ENCODE measurements at places on chromosomes 13 and 19.

DNA sequence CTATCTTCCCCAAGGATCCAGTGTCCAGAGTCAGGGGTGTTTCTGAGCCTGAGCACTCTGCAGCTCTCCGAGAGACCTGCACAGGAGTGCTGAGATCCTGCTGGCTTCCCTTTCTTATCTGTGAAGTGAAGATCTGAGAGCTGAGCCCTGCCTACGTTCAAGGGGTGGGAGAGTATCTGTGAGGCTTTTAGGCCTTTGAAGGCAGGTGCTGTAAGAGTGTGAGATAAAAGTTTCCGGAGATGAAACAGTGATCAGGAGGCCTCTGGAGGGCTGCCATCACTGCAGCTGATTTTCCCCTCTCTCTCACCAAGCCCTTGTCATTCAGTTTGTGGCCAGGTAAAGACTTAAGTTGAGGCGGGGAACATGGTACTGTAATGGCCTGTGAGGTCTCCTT is 83.1 kb downstream of the AKAP11 start:
- no peak for DNase-seq

GRCh38 chr19:39670998-39671397 is 15.3 kb downstream of the LGALS16 start:
- DNase-seq: no peak

DNA sequence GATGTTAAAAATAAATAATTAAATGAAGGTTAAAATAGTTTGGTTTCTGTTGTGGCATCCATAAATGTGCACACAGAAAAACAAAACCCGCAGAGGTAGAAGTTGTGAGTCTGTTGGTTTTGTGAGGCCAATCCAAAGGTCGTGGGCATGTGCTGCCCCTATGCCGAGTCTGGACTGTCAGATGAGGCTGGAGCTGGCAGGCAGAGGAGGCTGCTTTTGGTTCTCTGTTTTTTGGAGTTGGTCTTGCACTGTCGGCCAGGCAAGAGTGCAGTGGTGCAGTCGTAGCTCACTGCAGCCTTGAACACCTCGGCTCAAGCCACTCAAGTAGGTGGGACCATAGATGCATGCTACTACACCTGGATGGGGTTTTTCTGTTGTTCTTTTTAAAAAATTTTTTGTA is 43.7 kb downstream of the TSSK6 start:
- no peak for DNase-seq

GRCh38 chr13:114118086-114118485 is 14.3 kb downstream of the RASA3 start:
- DNase-seq: no peak

DNA sequence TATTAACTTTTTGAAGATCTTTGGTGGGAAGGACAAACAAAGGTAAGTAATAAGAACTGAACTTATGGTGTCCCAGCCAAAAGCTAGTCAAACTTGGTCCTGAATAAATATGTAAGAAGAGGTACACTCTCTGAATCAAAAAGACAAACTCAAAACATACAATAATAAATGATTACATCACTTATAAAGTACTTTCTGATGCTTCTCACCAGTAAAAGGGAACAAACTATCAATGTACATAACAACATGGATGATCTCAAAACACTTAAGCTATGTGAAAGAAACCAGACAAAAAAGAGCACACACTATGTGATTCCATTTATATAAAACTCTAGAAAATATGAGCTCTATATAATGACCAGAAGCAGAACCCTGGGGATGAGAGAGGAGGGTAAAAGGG is 138.3 kb downstream of the VWA8 start:
- no peak for DNase-seq

DNA sequence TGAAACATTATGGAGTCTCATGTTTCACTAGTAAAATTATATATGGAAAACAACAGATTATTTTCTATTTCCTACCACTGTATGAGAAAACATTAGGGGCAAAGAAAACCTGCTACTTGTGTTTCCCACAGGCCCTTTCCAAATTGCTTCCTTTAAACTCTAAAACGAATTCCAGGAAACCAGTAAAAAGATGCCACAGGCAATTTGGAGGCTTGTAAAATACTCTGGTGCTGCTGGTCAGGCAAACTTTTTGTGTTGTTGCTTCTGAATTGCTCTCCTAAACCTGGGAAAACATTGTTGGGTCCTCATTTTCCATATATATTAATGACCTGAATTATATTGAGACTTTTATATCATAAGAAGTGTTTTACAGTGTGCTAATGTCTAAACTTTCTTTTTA is 141.5 kb downstream of the TDRD3 start:
- no peak for DNase-seq

DNA sequence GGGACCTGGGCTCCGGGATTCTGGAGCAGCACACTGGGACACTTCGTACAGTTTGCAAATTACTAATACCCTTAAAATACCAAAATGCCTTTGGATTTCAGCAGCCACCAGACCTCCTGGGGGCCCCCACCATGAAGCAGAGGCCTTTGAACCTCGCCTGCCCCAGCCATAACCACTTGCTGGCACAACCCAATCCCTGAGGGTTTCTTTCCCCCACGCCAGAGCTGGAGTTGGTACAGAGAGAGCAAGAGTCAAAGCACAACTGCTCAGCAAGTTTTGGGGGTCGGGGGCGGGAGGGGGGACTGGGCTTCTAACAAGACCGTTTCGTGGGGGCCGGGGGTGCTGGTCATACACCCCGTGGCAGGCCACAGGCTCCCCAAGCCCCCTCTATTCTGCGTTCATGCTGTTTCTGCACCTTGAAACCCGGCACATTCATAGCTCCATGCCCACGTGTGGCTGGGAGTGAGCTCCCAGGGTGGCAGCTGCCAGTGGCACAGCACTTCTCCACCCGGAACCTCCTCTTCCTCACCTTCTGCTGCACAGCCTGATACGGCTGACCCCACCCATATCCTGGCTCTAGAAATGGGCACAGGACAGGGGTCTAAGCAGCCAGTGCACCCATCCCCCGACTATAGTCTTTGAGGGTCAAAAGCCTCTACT is 17.1 kb downstream of the PLEKHF1 start:
- DNase-seq: no peak

GRCh38 chr19:37074819-37075362 is 3.3 kb upstream of the ZNF420 start:
- DNase-seq: no peak

- no peak for DNase-seq
Observed at GRCh38 chr13:110232142-110232541, 74.8 kb downstream of the COL4A1 start.

DNA sequence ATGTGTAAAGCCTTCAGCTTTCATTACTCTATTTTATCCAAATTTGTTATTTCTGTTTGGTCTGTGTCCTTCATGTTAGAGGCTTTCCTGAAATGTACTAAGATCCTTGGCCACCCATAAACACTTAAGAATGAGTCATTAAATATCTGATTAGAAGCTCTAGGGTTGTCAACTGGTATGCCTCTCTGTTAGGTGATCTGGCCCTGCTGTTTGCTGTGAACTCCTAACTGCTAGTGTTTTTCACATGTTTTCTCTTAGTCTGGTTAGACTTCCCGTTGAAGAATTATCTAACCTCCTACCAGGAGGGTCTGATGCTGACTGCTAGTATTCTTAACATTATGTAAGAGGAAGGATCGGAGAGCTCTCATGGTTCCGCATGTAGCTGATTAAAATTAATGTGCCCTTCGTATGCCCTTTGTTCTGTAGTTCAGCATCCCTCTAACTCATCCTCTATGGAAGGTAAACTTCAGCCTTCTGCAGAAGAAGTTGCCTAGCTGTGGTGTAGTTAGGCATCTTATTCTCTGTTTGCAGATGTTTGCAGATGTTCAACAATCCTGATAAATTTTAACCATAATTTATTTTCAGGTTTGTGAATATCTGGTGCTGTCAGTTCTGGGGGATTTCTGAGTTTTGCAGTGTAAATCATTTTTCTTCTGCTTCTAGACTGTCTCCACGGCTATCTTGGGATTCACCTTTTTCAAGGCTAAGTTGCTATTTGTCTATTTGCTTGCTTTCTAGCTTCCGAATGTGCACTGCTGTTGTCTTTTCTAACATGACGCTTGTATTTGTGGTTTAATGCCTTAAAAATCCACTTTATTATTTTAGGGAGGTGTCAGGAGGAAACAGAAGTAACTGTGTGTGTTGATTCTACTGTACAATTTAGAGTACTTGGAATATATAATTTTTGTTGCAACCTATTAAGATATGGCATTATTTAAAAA is 207.2 kb upstream of the SPRY2 start:
- no peak for DNase-seq

DNA sequence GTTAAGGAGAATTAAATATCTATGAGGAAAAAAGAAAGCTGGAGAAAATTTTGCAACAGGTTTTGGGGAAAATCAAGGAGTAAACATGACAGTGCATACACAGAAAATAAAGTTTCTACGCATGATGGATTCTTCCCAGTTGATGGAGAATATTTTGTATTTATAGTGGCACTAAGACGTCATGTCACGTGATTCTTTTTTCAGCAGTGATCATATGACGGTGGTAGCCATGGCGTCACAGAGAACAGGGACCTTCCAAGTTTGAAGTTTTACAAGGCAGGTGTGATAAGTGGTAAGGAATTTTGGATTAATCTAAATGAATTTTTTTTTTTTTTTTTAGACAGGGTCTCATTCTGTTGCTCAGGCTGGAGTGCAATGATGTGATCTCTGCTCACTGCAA is 8.5 kb downstream of the MBD3L1 start:
- DNase-seq: no peak

GRCh38 chr13:109840201-109840892 is 54.0 kb upstream of the IRS2 start:
- peak; percentile 61 for DNase-seq

GRCh38 chr19:29120466-29120865 is 92.5 kb downstream of the UQCRFS1 start:
- DNase-seq: no peak

- DNase-seq: no peak
Observed at GRCh38 chr13:43284162-43284561, 260.8 kb downstream of the DNAJC15 start.

GRCh38 chr19:31354316-31354715 is 5.1 kb upstream of the TSHZ3 start:
- no peak for DNase-seq

DNA sequence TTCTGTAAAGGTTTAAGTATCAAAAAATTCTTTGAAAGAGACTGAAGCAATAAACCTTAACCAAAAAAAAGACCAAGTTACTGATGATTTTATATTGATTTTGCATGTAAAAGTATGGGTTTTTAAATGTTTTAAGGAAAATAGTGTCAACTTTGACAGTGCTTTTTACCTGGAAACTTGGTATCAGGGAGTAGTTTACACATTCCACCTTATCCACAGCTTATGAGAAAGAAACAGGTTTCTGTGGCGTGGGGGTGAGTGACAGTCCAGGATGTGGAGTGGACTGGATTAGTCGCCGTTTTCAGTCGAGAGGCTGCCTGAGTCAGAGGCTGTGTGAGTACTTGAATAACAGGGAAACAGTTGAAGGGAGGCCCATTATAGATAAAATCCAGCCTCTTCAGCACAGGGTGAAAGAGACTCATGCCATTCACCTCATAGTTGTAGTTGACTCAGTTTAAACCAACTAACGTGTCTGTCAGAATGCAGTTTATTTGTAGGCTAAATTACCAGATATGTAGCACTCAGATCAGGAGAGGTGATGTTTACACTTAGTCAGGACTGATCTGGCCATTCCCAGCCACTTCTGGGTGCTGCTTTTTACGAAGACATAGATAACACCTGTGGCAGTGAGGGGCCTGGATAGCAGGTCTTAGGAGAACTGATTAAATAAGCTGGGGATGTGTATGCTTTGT is 595 bp upstream of the GPR183 start:
- peak; percentile 67 for DNase-seq

GRCh38 chr13:113581871-113582270 is 2.7 kb upstream of the TFDP1 start:
- no peak for DNase-seq
